Activated naive CD4-positive, alpha-beta T cell treated with anti-CD3 and anti-CD28 coated beads for 36 hours (primary cell): ENCODE measurements at places on chromosomes 7 and 10. TPM values are rescaled to one million over a fixed set of nuclear protein-coding genes. Genes with fewer than 3 reads are reported as not detected.

Gene SLC13A1
- total RNA-seq: not detected

Gene IQUB
- total RNA-seq: 0.07 TPM

Gene TMEM213
- total RNA-seq: not detected

DNA sequence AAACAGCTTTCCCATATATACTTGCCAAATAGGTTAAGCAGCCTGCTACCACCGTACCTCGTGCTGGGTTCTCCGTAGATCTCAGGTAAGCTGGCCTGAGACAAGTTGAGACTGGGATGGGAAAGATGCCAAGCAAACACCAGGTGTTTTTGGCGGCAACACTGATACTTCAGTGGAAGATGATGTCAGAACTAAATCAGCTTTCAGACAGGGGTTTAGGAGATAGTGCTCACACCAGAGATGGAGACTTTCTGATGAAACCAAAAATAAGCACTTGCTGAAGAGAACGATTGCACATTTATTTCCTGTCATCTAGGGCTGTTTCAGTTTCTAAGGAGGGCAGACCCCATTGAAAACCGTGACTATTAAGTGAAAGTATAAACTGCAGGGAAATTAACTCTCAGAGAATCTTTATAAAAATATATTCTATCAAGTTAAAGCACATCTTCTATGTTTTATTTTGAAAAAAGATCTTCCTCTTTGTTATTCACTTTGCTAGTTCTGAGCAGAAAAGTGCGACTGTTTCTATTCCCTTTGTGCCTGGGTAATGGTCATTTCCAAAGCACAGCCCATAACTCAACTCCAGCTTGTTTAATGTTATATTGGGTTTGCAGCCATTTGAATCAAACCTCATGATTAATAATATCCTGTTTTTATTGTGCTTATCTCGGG, 149.9 kb downstream of the CPED1 start:
- peak; percentile 24 for DNase-seq
- H3K4me3 ChIP-seq: no peak overlapping the region
- no peak overlapping the region for H3K27ac ChIP-seq
- H3K36me3 ChIP-seq: no peaks in the 10 kb centered on the region
- H3K27me3 ChIP-seq: peaks cover 5% of the 10 kb centered on the region
- peaks cover 16% of the 10 kb centered on the region for H3K4me1 ChIP-seq

DNA sequence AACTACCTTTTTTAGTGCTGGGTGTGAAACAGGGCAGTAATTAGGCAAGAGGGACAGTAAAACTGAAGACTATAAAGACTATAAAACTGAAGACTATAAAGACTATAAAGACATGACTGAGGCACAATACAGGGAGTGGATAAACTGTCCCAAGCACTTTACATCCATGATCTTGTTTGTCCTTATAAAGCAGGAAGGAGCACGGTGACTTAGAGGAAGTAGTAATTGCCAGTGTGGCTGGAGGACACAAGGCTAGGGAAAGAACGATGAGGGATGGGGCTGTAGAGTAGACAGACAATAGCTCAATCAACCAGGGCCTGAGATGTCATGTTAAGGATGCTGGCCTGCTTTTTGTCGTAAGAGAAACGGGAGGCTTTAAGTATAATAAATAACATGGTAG, 26.0 kb downstream of the DNAJC12 start:
- H3K4me3 ChIP-seq: no peak overlapping the region
- no peak for DNase-seq
- H3K36me3 ChIP-seq: no peaks in the 10 kb centered on the region
- peak overlapping the region; percentile 19 for H3K27ac ChIP-seq

GRCh38 chr7:16035392-16035791, 348.9 kb upstream of the MEOX2 start:
- H3K36me3 ChIP-seq: no peaks in the 10 kb centered on the region
- DNase-seq: no peak
- no peak overlapping the region for H3K27ac ChIP-seq
- H3K4me3 ChIP-seq: no peak overlapping the region
- H3K27me3 ChIP-seq: no peaks in the 10 kb centered on the region
